ENCODE measurements at places on chromosomes 5 and 9.
A peak's percentile ranks its signal among the peaks of the same experiment; 100 is the strongest.

- DNase-seq, result no peak
Measured at GRCh38 chr5:42787845-42788244, 23.8 kb downstream of the SELENOP start.

DNA sequence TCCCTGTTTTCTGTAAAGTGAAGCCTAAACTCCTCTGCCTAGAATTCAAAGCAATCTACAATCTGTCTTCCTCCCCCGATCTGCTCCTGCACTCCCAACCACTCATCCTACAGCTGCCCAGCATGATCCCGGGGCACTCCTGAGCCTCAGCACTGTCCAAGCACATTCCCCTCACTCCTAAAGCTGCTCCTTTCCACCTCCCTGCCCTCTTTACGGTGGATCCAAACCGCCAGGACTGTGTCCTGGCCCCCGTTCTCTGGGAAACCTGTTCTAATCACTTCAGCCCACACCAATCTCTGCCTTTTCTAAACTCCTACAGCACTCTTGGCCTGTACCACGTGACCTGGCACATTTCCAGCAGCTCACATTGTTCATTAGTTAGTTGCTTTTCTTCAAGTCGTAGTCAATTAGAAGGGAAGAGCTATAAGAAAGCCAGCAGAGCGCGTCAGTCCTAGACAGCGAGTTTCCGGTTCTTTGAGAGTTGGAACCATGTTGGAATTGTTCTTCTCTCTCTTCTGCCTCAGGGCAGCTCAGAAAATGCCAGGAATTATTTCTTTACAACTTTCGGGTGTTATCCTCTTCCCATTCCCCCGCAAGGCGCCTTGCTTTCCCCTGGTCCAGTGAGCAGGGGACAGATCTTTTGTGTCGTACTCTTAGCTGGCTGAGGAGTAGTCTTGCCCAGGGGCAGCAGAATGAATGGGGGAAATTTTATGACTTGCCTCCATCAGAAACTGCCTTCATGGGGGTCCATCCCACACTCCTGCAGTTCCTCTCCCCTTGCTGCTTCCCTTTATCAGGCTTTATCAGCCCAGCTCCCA lies 60.7 kb downstream of the NRG2 start:
- DNase-seq, result peak; percentile 51

- no peak for DNase-seq
Measured at GRCh38 chr9:91948101-91948596, 1.9 kb downstream of the ROR2 start.

- no peak for DNase-seq
Measured at GRCh38 chr5:113249206-113249605, 185.6 kb downstream of the TSSK1B start.

GRCh38 chr5:169762338-169763095 lies 125.4 kb downstream of the DOCK2 start:
- no peak for DNase-seq

DNA sequence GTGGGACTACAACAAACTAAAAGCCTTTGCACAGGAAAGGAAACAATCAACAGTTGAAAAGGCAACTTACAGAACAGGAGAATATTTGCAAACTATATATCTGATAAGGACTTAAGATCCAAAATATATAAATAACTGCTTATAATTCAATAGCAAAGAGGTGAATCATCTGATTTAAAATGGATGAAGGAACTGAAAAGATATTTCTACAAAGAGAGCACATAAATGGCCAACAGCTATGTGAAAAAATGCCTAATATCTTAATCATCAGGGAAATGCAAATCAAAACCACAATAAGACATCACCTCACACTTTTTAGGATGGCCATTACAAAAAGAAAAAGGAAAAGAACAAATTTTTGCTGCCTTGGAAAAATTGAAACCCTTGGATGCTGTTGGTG lies 100.4 kb downstream of the LURAP1L start:
- no peak for DNase-seq

GRCh38 chr9:12819436-12820185 lies 44.8 kb downstream of the LURAP1L start:
- no peak for DNase-seq

DNA sequence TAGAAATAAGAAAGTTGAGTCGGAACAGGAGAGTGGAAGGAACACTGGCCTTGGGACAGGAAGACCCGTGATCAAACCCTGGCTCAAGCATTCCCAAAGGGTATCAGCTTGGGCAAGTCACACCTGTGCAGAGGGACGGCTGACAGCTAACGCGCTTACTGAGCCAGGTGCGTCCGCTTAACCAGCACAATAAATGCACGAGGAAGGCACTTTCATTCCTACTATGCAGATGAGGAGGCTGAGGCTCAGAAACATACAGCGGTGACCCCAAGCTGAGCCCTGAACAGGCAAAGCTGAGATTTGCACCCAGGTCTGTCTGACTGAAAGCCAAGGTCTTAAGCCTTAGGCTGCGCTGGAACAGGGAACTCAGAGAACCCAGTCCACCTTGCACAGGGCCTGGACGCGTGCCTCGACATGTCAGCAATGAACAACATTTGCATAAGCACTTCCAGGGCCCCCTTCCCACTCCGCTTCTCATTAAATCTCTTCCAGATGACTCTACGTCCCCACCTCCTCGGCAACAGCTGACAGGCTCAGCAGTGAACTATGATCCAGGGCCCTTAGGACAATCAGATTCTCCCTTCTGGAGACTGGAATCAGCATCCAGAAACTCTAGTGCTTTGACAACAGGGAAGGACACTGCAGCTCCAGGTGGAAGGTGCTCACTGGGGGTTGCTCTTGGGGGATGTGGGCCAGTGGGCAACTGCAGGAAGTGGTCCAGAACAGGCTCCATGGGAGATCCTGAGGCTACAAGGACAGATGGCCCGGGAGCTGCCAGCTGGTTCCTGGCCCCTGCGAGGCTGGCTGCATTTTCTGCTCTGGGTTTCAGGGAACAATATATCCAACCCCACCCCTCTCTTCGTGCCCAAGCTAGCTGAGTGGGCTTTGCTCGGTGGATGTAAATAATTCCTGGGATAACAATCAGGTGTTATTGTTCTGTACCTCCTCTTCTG lies 35.2 kb downstream of the SH3PXD2B start:
- no peak for DNase-seq

GRCh38 chr5:25418978-25419377 lies 774.2 kb upstream of the CDH10 start:
- no peak for DNase-seq

DNA sequence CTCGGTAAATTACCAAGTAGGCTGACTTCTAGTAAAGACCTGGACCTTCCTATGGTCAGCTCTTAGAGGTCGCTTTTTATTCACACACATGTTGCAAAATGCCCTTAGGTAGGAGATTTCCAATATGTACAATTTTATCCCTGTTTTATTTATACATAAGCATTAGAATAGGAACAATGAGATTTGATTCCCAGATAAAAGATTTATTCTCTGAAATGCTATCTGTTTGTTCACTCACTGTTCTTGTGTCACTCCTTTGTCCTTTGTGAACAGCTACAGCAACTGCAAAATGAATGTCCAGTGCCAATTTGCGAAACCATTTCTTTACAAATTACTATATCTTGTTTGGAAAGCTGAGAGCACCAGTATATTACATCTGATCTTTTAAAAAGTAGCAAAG lies 991.5 kb upstream of the TYRP1 start:
- DNase-seq, result no peak

- no peak for DNase-seq
Measured at GRCh38 chr5:151620461-151620840, 29.3 kb upstream of the FAT2 start.

GRCh38 chr5:78765116-78765515 lies 116.5 kb upstream of the LHFPL2 start:
- DNase-seq, result no peak

GRCh38 chr9:110546411-110546871 lies 33.1 kb downstream of the SVEP1 start:
- DNase-seq, result no peak

- no peak for DNase-seq
Measured at GRCh38 chr9:113786071-113786470, 90.0 kb upstream of the ZNF618 start.

GRCh38 chr5:101067429-101067828 lies 164.3 kb upstream of the ST8SIA4 start:
- DNase-seq, result no peak

DNA sequence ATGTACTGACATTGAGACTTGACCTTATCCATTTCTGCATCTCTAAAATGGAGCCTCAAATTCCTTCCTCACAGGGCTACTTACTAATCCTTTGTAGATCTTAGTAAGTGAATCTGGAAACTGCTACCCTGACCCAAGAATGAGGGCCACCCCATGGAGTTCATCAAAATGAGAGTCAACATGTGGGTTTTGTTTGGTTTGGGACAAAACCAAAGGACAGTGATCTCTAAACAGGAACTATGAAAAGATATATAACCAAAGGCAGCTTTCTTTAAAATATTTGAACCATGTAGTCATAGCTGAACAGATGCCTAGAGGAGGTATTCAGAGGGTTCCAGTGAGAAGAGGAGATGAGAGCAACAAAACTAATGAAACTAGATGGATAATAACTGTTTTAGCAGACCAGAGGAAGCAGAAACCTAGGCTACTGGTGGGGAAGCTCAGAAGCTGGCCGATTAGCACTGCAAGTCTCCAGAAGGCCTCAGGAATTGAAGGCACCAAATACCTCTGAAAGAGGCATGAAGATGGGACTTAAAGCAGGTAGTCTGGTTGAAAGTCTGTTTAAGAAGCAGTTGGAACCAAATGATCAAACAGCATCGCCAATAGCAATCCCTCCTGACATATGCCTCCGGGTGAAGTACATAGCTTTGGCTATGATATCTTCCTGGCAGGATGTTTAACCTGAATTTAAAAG lies 45.8 kb downstream of the THOC3 start:
- peak; percentile 32 for DNase-seq

GRCh38 chr9:127034691-127035090 lies 87.7 kb downstream of the ANGPTL2 start:
- DNase-seq, result no peak

DNA sequence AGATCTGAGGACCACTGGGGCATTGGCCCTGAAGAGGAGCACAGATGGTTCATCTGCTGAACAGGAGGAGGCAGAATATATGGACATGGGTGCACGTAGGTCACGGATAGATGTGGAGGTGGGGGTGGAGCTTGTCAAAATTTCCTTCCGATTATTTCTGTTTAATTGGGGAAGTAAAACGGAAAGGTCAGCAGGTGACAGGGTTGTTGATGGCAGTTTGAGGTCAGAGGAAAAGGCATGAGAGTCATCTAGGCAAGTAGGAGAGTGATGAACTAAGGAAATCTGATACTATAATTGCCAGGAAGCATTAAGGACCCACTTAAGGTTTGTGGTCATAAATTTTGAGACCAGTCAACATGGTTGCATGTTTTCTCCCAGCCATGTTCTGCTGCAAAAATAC lies 8.4 kb upstream of the FAM81B start:
- no peak for DNase-seq

- no peak for DNase-seq
Measured at GRCh38 chr5:69188811-69189161, 597 bp upstream of the CENPH start.

DNA sequence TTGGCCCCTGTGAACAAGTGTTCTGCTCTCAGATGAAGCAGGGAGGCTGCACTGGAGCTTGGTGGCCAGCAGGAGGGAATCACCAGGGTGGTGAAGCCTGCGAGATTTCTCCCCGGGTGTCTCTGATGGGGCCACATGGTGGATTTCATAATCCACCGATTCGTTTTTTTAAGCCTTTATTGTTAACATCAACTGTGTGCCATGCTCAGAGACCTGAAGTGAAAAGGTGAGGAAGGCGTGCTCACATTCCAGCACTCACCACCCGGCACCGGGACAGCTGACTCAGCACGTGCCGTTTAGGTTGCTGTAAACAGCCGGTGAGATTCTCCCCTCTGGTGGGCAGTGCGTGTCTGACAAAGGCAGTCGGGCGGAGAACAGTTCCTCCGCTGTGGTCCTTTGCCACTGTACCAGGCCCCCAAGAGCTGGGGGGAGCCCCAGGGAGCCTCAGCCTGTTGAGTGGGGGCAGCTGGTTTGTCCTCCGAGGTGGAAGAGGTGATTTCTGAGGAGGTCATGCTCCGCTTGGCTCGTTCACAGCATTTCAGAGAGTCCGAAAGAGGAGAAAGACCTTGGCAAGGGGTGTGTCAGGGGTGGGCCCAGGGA lies 12.7 kb upstream of the AHRR start:
- peak; percentile 50 for DNase-seq

GRCh38 chr5:82417776-82418607 lies 139.8 kb upstream of the RPS23 start:
- DNase-seq, result no peak

DNA sequence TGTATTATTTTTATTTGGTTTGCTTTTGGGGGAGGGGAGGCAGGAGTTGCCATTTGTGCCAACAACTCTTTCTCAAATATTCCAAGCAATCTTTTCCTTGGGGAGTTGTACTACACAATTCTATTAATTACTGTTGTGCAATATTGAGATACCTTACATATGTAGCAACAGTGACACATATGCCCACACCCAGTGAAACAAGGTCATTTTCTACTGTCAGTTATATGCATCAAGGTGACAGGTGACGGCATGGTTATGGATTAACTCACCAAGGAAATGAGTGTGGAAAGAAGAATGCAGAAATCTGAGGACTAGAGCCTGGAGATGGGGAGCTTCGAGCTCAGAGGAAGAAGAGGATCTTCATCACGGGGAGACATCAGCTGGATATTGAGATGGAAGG lies 17.9 kb upstream of the MSMP start:
- DNase-seq, result no peak

DNA sequence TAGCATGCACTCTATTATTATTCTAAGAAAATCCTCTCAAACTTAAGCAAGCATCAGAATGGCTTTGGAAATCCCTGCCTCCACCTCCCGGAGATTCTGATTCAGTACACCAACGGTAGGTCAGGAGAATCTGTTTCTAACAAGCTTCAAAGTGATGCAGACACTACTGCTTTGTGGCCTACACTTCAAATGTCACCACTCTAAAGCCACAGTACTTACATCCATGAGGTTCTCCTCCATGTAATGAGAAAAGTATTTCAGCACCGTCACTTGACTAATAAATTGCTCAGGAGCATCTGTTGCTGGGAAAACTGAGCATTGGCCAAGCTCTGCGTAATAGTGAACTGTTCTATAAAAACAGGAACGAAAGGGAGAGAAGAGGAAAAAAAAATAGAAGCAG lies 4.8 kb downstream of the PLK2 start:
- DNase-seq, result no peak

- no peak for DNase-seq
Measured at GRCh38 chr9:100466829-100467221, 6.1 kb upstream of the TMEFF1 start.

GRCh38 chr9:131523086-131523388 lies 8.0 kb downstream of the UCK1 start:
- no peak for DNase-seq

DNA sequence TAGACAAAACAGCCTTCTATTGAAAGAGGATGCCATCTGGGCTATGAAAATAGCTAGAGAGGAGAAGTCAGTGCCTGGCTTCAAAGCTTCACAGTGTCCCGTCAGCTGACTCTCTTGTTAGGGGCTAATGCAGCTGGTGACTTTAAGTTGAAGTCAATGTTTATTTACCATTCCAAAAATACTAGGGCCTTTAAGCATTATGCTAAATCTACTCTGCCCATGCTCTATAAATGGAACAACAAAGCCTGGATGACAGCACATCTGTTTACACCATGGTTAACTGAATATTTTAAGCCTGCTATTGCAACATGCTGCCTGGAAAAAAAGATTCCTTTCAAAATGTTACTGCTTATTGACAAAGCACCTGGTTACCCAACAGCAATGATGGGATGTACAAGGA lies 309.1 kb downstream of the NTRK2 start:
- no peak for DNase-seq

All from kidney epithelial cell (primary cell).